ENCODE measurements at places on chromosomes 2 and 18.

DNA sequence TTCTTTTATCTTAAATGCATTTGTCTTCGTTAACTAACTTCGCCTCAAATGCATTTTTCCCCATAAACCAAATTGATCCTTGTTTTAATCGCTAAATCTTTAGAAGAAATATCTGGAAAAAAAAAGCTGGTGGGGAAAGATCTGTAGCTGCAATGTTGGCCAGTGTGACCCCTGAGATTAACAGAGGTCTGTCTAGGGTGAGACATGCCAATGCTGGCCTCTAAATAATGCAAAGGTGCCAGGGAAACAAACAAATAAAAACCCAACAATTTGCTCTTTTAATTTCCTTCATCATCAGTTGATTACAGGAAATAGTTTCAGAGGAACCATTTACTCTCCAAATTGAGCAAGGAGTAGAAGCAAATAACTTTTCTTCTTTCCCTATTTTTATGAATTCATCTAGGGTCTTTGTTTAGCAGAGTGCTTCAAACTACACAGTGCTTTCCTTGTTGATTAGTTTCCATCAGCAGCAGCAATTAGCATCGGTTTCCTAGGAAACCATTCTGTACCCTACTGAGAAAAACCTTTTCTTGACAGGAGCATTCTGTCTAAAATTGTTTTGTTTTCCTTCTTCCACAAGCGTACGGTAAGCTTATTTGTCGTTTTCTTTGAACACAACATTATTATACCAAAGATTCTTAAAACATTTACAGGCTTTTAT, 100.5 kb upstream of the UNC80 start:
- DNase-seq: no peak

GRCh38 chr18:22176420-22177326, 7.3 kb downstream of the GATA6 start:
- no peak for DNase-seq

GRCh38 chr2:218008060-218009040, 5.6 kb upstream of the TNS1 start:
- no peak for DNase-seq

DNA sequence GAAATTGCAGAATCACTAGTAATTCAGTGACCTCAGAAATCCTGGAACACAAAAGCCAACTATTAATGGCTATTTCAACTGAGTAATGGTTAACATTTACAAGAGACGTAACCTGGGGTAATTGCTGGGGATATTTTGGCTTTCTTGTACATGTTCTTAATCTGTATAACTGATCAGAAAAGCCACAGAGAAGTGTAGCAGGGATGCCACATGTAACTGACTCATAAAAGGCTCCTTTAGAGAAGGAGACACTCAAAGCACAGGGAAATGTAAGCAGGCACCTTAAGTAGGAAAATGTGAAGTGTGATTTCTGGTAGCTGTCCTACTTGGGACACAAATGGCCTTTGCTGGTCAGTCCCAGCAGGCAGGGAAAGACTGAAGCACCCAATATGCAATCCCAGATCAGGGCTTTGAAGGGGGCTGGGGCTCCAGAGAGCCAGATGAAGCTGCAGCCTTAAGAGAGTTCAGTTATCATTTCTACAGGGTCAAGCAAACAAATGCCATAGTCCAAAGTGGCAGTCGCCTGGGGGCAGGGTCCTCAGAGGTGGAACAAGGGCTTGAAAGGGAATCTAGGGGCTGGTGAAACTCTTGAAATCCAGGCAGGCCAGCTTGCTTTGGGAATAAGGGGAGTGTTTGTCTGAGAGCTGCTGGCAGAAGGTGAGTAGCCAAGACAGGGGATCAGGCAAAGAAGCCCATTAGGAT, 7.2 kb upstream of the SPOPL start:
- no peak for DNase-seq

- no peak for DNase-seq
Measured at GRCh38 chr2:109214651-109215371, 85.8 kb downstream of the SH3RF3 start.

DNA sequence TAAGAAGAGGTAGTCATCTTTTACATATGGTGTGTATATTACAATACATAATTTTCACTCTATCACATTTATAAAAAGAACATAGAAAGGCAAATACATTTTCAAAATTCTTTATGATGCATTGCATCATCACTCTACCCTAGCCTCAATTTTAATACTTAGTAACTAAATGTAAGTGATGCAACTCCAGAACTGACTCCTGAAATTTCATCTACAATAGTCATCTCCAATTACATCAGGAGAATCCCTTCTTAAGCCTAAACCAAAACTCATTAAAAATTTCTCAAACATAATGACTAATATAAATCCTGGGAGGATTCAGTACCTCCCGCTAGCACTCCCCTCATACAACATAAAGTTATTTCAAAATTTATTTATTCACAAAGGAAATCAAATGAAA, 15.9 kb downstream of the TMX3 start:
- no peak for DNase-seq

- DNase-seq: no peak
Measured at GRCh38 chr2:43557196-43557595, 38.6 kb downstream of the THADA start.

- DNase-seq: no peak
Measured at GRCh38 chr2:231612109-231612455, 19.4 kb downstream of the TEX44 start.

DNA sequence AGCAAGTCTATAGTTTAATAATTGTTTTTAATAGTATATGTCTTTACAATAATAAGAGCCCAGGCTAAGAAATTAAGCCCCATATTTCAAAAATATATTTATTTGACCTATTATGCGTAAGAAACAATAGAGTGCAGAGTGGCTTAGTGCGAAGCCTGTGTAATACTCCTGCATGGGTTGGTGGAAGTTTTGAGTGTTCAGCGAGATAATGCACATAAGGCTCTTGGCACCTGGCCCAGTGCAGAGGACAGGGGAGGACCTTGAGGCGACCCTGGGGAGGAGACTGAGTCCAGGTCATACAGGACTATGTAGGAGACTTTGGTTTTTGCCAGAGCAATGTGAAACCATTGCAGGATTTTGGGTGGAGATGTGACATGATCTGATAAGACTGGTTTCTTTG, 132.4 kb upstream of the ST6GAL2 start:
- no peak for DNase-seq
